IPS DF 6.9 (cell line): ENCODE measurements at places on chromosomes 4 and X.

- H3K27ac ChIP-seq = no peak overlapping the region
- DNase-seq = no peak
- no peaks in the 10 kb centered on the region for H3K27me3 ChIP-seq
- H3K4me3 ChIP-seq = no peak overlapping the region
- no peaks in the 10 kb centered on the region for H3K36me3 ChIP-seq
These were observed 5.5 kb upstream of the ANTXR2 start for GRCh38 chr4:80078346-80079092.

DNA sequence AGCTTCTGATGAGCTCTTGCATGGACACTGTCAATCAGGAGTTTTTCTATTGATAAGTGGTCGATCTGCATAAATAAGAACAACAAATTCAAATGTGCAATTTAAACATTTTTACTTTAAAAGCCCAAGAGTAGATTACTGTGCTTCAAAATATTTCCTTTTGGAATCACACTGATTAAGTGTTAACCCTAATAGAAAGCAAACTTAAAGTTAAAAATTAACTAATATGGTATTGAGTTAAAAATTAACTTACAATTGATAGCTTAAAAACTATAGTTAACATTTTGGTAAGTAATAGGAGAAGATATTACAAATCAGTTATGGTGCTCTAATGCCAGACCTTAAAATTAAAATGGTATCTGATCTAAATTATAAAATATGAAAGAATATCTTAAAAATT lies 25.9 kb downstream of the MED14 start:
- peaks cover 9% of the 10 kb centered on the region; the same call in 1 of the 2 replicates for H3K36me3 ChIP-seq
- H3K27ac ChIP-seq = no peak overlapping the region
- H3K27me3 ChIP-seq = no peaks in the 10 kb centered on the region
- no peaks in the 10 kb centered on the region for H3K4me1 ChIP-seq

GRCh38 chr4:169583563-169583962 lies 28.8 kb downstream of the NEK1 start:
- no peak overlapping the region for H3K27ac ChIP-seq
- no peaks in the 10 kb centered on the region for H3K27me3 ChIP-seq
- H3K4me3 ChIP-seq = no peak overlapping the region
- H3K36me3 ChIP-seq = no peaks in the 10 kb centered on the region
- no peak for DNase-seq

- no peak overlapping the region for H3K4me3 ChIP-seq
- H3K27me3 ChIP-seq = no peaks in the 10 kb centered on the region
- no peaks in the 10 kb centered on the region for H3K4me1 ChIP-seq
- DNase-seq = no peak
These were observed 5.6 kb downstream of the CYSLTR1 start for GRCh38 chrX:78321809-78322208.
